Activated naive CD8-positive, alpha-beta T cell treated with anti-CD3 and anti-CD28 coated beads for 36 hours (primary cell): ENCODE measurements at places on chromosomes 3 and 15. TPM values are rescaled to one million over a fixed set of nuclear protein-coding genes. Genes with fewer than 3 reads are reported as not detected.

CDAN1 gene
- 14.3 TPM for total RNA-seq

CALML4 gene
- total RNA-seq, result 7.4 TPM

CCR1 gene
- total RNA-seq, result 0.14 TPM

CFAP100 gene
- total RNA-seq, result not detected

GOLGA8S gene
- 0.18 TPM for total RNA-seq

ULK3 gene
- 41.1 TPM for total RNA-seq

CCDC54 gene
- total RNA-seq, result not detected

SCN5A gene
- 0.39 TPM for total RNA-seq

DCBLD2 gene
- 2.1 TPM for total RNA-seq

PIAS1 gene
- 24.4 TPM for total RNA-seq

YEATS2 gene
- total RNA-seq, result 45.1 TPM

C3orf22 gene
- total RNA-seq, result not detected

MME gene
- not detected for total RNA-seq

MLH1 gene
- total RNA-seq, result 83.7 TPM

GOLGA6D gene
- not detected for total RNA-seq

CAMKV gene
- 1.7 TPM for total RNA-seq

LMCD1 gene
- 2.7 TPM for total RNA-seq

IL17RB gene
- not detected for total RNA-seq

ABTB1 gene
- total RNA-seq, result 6.8 TPM

ADAMTS7 gene
- 0.10 TPM for total RNA-seq

SIAH2 gene
- 89.1 TPM for total RNA-seq

UROC1 gene
- not detected for total RNA-seq

TIMP4 gene
- not detected for total RNA-seq

LDHAL6B gene
- total RNA-seq, result not detected

TRIP4 gene
- total RNA-seq, result 18.0 TPM

ARGFX gene
- total RNA-seq, result not detected

GOLGA6L4 gene
- 0.86 TPM for total RNA-seq

CLDN16 gene
- total RNA-seq, result not detected

ALDH1A2 gene
- 0.35 TPM for total RNA-seq

CKMT1B gene
- 0.29 TPM for total RNA-seq

GRK7 gene
- total RNA-seq, result not detected

GHRL gene
- 0.38 TPM for total RNA-seq

ACTL6A gene
- total RNA-seq, result 95.7 TPM

TEX55 gene
- not detected for total RNA-seq

HYAL3 gene
- total RNA-seq, result 6.0 TPM

VGLL3 gene
- not detected for total RNA-seq

CNTN3 gene
- not detected for total RNA-seq

COL7A1 gene
- 1.8 TPM for total RNA-seq

A4GNT gene
- total RNA-seq, result not detected

FOXB1 gene
- total RNA-seq, result 0.14 TPM
